Fibroblast of villous mesenchyme (primary cell): ENCODE measurements at places on chromosomes 11 and 22.
A peak's percentile ranks its signal among the peaks of the same experiment; 100 is the strongest.

- no peak for DNase-seq
Observed at GRCh38 chr11:66494458-66494857, 14.2 kb downstream of the DPP3 start.

GRCh38 chr22:23580576-23581259 lies 628 bp upstream of the IGLL1 start:
- DNase-seq = no peak

DNA sequence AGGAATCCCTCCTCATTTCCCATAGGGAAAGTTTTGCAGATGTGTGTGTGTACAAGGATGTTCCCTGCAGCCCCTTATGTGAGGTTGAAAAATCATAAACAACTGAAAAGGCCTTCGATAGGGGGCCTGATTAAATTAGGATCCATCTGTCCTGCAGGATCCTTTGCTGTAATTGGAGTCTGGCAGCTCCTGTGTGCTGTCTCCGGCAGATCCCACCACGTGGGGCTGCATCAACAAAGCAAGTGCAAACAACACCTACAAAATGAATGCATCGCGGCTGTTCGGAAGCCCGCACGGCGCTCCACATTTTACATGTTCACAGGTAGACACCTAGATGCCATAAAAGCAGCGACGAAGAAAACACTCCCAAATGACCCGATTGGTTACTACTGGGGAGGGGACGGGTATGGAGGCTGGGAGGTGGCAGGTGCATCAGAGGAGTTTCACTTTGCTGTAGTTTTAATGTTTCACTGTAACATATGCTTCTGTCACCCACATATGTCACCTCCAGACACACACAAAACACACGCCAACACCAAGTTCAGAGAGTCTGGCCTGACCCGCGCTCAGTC lies 52.2 kb downstream of the NFAM1 start:
- no peak for DNase-seq

- no peak for DNase-seq
Observed at GRCh38 chr22:50061141-50061823, 3.2 kb upstream of the TTLL8 start.

GRCh38 chr22:40709752-40710413 lies 30.6 kb downstream of the MCHR1 start:
- peak; percentile 78 for DNase-seq

GRCh38 chr22:17332109-17332800 lies 37.0 kb upstream of the CECR2 start:
- DNase-seq = no peak

DNA sequence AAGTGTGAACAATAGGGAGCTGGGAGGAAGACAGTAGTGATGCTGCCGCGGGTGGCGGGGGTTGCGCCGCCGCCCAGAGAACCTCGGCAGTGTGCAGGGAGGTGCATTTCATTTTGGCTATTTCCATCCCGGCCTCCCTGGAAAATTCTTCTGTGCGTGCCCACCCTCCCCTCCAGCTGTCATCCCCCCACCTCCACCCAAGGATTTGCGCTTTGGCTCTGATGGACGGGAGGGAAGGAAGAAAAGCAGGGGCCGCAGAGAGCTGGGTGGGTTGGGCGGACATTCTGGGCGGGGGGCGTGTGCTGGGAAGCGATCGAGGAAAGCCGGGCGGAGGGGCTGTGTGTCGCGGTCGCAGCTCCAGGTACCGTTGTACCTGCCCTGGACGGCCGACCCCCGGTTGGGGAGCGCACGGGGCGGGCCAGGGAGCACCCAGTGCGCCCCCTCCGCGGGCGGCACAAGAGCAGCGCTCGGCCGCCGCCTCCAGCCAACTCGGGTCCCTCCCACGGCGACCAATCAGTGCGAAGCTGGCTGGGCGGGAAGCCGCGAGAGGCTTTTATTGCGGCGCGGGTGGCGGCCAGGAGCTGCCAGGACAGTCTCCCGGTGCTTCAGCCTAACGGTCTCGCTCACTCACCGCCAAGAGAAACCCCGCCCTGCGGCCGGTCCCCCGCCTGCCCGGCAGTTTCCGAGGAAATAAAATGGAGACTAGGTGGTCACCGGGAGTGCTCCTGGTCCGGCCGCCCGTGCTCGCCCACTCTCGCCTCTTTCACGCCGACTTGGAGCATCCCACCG lies 1.6 kb downstream of the NCAM1 start:
- no peak for DNase-seq

- no peak for DNase-seq
Observed at GRCh38 chr11:35275786-35276170, 136.8 kb downstream of the CD44 start.

GRCh38 chr22:27680636-27681035 lies 120.9 kb downstream of the MN1 start:
- no peak for DNase-seq

DNA sequence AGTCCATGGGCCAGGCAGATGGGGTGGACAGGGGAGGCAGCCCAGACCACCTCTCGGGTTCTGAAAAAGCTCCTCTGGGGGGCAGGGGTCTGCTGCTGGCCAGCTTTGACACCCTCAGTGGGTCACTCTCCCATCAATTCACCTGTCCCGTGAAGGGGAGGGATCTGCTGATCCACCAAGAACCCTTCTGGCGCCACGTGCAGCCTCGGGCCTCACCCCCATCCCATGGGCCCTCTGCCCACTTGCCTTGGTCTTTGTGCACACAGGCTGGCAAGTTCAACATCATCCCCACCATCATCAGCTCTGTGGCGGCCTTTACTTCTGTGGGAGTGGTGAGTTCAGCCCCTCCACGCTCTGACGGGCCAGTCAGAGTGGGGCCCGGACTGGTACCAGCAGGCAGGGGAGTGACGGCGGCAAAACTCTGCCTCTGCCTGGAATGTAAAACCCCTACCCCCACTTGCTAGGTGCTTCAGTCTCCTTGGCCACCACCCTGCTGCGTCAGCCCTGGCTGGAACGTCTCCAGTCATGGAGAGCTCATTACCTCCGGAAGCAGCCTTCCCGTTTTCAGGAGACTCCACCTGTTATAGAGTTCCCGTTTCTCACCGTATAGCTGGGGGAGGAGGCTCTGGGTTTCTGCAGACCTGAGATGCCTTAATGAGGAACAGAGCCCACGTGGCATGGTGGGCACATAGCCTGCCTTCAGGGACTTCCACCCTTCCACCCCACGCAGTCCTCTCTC lies 12.7 kb downstream of the PRG3 start:
- DNase-seq = no peak

GRCh38 chr11:7844986-7845385 lies 48.2 kb upstream of the OR5P2 start:
- DNase-seq = no peak

- DNase-seq = no peak
Observed at GRCh38 chr11:67272327-67273259, 6.3 kb downstream of the GRK2 start.

DNA sequence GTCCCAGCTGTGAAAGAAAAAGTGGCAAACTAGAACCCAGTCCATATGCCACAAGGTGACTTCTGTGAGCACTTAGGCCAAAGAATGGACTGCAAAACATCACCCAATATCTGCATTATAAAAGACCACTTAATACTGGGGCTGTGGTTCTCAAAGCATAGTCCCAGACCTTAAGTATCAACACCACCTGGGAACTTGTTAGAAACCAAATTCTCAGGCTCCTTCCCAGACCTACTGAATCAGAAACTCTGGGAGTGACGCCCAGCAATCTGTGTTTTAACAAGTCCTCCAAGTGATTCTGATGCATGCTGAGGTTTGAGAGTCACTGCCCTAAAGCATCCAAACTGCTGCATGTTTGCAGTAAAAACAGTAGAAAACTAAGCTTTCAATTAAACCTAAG lies 81.3 kb downstream of the SERGEF start:
- no peak for DNase-seq

DNA sequence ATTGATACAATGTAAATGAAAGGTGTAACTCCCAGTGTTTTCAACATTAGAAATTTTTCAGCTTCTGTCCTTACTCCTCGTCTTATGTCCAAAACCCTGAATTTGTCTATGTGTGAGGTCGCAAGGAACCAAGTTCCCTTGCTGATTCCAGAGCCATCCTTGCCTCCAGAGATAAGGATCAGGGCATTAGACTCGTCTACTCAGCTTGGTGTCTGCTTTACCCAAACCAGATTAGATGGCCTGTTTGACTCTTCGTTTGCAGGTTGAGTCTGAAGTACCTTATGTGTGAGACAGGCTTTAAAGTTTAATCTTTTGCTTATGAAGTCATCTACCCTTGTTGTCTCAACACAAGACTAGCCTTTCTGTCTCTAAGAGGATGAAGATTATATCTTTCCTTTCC lies 55.6 kb downstream of the SPECC1L start:
- DNase-seq = no peak

- DNase-seq = no peak
Observed at GRCh38 chr22:43500792-43501785, 89.3 kb downstream of the MPPED1 start.

DNA sequence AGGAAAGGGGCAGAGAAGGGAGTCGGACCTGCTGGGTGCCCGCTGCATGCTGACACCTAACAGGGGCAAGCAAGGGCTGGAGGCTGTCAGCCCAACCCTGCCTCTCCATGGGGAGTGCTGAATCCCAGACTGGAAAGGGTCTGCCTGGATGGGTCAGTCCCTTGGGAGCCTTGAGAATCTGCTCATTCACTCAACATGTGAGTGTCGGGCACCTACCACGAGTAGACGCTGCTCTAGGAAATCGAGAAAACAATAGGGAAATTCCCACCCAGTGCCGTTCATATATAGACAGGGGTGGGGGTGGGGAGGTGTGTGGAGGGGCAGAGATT lies 4.4 kb upstream of the CTSD start:
- no peak for DNase-seq

- DNase-seq = no peak
Observed at GRCh38 chr22:45966320-45966894, 10.6 kb downstream of the WNT7B start.

- DNase-seq = no peak
Observed at GRCh38 chr22:26342745-26343410, 86.2 kb upstream of the ASPHD2 start.

GRCh38 chr22:48343461-48343860 lies 1484.2 kb downstream of the BRD1 start:
- DNase-seq = no peak

DNA sequence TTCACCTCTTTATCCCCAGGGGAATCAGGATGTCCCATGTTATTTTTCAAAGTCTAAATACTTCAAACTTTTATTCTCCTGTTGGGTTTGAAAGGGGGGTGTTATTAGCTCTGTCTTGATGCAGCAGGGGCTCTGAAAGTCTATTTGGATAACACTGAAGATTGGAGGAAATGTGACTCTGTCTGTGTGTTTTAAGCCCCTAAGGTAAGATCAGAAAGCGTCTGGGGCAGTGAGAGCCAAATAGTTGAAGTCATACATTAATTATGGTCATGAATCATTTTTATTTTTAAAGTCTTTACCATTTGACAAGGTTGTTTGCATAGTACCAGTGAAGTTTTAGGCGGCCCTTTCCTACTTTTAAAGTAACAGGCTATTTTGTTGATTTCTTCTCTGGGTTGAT lies 139.0 kb downstream of the UVRAG start:
- DNase-seq = no peak

DNA sequence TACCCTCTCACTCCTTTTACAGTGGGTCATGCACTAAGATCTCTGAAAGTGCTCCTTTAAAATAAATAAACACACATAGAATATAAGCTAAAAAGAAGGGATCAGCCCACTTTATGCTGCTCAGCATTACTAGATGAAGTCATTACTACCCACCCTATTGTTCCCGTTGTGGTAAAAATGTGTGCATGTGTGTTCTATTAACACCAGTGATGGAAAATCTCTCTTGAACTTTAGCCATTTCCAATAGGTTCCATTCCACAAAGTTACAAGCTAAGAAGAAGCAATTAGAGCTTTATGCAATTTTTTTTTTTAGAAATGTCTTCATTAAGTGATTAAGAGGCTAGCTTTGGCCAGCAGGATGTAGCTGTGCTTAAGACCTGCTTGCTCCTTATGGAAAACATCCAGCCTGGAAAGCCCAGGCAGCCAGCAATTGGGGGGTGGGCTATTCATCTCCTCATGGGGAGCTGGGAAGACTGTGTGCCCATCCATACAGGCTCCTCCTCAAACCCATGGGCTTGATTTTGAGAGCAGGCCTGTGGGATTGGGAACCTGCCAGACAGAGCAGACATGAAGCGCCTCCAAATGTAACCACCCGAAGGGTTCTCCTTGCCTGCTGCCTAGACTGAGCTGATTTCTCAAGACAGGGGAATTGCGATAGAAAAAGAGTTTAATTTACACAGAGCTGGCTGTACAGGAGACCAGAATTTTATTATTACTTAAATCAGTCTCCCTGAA lies 92.9 kb upstream of the PARVA start:
- peak; percentile 73 for DNase-seq

- peak; percentile 72 for DNase-seq
Observed at GRCh38 chr22:46072110-46072881, 78.0 kb upstream of the PPARA start.

- DNase-seq = peak; percentile 29
Observed at GRCh38 chr22:19554834-19555404, 30.7 kb upstream of the CLDN5 start.

DNA sequence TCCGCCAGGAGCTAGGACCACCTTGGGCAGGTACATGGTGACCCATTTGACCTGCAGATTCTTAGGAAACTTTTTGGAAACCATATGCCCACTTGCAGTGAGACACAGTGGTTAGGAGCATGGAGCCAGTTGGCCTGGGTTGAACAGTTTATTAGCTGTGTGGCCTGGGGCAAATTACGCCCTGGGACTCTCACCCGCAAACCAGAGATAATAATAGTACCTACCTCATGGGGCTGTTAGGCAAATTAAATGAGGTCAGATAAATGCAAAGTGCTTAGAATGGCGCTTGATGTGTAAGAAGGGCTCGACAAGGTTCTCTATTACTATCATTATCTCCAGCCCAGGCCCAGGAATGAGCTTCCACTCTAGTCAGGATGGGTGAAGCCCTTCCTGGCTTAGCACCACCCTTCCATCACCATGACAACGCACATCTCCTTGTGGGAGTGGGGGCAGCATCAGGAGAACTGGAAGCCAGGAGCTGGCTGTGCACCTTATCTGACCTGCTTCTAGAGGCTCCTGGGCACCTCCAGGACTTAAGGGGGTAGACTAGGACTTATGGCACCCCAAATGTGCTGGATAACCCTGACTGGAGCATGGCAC lies 5.1 kb downstream of the SYT12 start:
- no peak for DNase-seq

- no peak for DNase-seq
Observed at GRCh38 chr11:101917226-101917625, 904 bp upstream of the ANGPTL5 start.

DNA sequence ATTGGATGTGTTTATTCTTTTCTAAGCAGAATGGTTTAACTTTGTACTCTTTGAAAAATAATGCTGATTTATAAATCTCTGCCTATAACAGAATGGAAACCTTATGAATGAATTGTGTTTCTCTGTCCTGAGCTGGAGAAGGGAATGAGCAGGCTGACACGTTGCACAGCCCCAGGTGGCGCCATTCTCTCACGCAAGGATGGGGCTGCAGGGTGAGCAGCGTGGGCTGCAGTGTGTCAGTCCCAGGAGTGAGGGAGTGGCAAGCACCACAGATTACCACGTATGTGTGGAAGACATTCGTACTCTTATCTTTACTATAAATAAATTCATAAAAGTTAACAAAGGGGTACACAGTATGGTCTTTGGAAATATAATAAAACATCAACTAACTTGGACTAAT lies 33.4 kb downstream of the FDX1 start:
- DNase-seq = peak; percentile 67
